ENCODE measurements at places on chromosomes 4 and X.
A peak's percentile ranks its signal among the peaks of the same experiment; 100 is the strongest.

DNA sequence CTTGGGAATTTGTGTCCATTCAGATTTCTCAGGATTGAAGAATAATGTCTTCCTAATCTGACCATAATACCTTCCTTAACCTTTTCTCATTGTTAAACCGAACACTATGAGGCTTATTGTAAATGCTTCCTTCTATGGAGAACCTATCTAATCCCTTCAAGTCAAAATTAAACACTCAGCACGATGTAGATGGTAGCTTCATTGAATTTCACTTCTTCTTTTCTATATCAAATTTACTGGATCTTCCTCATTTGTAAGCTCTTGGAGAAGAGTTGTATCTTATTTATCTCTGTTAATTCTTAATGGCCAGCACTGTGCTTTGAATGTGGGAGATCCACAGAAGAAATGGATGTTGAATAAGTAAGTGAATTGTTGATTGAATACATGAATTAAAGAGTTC, 109.0 kb upstream of the RAPGEF2 start:
- no peak for DNase-seq

- DNase-seq = no peak
Observed at GRCh38 chr4:148065075-148065474, 333.2 kb downstream of the ARHGAP10 start.

- no peak for DNase-seq
Observed at GRCh38 chr4:128571747-128572146, 237.8 kb upstream of the JADE1 start.

DNA sequence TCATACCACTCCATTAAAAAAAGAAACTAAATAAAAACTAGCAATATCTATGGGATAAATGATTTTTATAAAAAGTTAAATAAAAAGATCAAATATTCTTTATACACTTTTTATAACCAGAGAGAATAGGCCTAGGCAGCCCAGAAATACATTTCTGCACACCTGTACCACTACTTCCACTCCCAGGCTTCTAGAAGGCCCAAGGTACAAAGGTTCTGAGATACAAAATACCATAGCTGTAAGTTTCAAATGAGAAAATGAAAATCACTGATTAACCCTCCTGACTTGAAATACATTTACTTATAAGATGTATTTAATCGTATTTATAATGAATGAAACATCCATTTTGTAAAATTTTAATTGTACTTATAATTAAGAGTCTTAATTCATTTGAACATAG, 226.5 kb upstream of the MAB21L2 start:
- no peak for DNase-seq

- DNase-seq = no peak
Observed at GRCh38 chr4:8244001-8244757, 25.4 kb upstream of the HTRA3 start.

- DNase-seq = no peak
Observed at GRCh38 chr4:44210750-44211149, 237.9 kb downstream of the KCTD8 start.

DNA sequence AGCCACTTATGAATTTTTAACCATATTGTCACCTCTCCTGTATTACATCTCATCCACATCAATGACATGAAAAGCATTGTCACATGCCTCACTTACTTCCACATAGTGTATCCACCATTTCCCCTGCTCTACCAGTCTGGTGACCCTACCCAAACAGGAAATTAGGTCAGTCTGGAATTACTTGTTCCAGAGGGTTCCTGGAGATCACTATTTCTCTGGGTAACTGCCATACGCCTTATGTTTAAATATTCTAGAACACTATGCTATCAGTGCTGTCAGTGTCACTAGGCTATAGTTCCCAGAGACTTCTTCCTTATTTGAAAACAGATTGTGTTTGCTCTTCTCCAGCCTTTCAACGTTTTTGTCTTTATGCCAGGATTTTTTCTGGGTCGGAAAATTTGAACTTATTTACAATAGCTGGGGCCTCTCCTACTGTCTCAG, 15.0 kb downstream of the SRPX2 start:
- no peak for DNase-seq

DNA sequence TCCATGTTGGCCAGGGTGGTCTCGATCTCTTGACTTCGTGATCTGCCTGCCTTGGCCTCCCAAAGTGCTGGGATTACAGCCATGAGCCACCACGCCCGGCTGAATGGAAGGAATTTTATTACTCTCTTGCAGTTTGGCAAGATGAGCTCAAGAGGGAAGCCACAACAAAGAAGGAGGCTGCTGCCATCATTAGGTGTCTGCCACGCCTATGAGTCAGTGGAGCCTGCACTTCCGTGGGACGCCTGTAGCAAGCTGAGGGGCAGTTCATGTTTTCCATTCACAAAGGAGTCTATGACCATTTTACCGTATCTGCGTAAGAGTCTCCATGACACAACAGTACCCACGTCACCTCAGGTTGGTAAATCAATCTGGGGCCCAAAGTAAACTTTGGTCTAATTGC, 51.2 kb upstream of the CHRNA9 start:
- DNase-seq = peak; percentile 42

GRCh38 chrX:105317117-105317516, 96.6 kb upstream of the TEX13A start:
- DNase-seq = no peak

DNA sequence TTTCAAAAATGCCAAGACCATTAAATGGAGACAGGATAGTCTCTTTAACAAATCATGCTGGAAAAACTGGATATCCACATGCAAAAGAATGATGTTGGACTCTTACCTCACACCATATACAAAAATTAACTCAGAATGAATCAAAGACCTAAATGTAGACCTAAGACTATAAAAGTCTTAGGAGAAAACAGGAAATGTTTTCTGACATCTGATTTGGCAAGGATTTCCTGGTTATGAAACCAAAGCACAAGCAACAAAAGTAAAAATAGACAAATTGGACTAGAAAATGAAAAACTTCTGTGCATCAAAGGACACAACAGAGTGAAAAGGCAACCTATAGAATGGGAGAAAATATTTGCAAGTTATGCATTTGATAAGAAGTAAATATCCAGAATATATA, 37.6 kb downstream of the ARFIP1 start:
- no peak for DNase-seq

- no peak for DNase-seq
Observed at GRCh38 chrX:80266979-80267378, 153.3 kb upstream of the TENT5D start.

DNA sequence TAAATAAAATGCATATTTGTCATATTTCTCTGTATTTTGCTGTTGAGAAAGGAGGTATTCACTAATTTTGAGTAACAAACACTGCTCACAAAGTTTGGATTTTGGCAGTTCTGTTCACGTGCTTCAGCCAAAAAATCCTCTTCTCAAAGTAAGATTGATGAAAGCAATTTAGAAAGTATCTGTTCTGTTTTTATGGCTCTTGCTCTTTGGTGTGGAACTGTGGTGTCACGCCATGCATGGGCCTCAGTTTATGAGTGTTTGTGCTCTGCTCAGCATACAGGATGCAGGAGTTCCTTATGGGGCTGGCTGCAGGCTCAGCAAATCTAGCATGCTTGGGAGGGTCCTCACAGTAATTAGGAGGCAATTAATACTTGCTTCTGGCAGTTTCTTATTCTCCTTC, 3.3 kb downstream of the HTT start:
- no peak for DNase-seq

- no peak for DNase-seq
Observed at GRCh38 chr4:169658196-169658595, 37.8 kb downstream of the CLCN3 start.

GRCh38 chrX:36957425-36958328, 50.5 kb upstream of the FAM47C start:
- no peak for DNase-seq

GRCh38 chr4:158162631-158163030, 10.2 kb downstream of the GASK1B start:
- DNase-seq = no peak

GRCh38 chr4:10091531-10092181, 24.9 kb downstream of the WDR1 start:
- no peak for DNase-seq

DNA sequence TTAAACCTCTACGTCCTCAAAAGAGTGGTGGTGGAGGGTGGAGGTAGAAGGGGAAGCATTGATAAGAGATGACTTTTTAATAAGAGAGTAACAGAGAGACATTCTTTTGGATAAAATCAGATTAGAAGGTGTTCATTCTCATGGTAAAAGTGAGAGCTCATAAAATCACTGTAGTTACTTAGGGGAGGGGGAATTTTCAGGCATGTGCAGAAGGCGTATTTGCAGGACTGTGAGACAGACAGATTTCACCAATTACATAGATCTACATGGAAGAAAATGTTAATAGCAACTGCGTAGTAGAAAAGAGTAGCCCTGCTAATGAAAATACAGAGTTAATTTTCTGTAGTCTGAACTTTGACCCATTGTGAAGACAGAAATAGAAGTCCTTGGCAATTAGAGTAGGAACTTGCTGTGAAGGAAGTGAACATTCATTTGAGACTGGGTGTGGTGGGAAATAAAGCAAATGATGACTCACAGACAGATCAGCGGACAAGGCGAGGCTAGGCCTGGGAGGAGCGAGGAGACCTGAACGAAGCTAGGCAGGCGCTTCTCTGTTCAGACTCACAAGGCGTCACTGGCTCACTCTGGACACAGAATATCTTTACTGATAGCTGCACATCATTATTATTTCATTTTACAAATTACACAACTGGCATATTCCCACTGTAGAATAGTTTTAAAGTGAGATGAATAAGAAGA, 57.2 kb upstream of the FAM9C start:
- DNase-seq = no peak

DNA sequence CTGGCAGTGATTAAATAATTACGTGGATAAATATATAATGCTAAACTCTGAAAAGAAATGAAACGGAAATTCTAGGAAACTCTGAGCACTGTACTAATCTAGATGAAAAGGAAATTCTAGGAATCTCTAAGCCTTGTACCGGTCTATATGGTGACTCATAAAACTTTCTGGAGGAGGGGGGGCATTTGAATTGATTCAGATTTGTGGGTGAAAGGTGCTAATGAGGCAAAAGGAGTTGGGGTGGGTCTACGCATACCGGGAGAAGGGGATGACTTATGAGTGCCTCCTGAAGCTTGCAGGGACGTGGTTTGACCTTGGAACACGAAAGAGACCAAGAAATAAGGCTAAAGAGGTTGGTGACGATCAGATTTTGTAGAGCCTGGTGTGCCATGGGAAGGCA, 151.7 kb upstream of the CASK start:
- no peak for DNase-seq

- DNase-seq = no peak
Observed at GRCh38 chr4:45102716-45103115, 376.4 kb upstream of the GNPDA2 start.

DNA sequence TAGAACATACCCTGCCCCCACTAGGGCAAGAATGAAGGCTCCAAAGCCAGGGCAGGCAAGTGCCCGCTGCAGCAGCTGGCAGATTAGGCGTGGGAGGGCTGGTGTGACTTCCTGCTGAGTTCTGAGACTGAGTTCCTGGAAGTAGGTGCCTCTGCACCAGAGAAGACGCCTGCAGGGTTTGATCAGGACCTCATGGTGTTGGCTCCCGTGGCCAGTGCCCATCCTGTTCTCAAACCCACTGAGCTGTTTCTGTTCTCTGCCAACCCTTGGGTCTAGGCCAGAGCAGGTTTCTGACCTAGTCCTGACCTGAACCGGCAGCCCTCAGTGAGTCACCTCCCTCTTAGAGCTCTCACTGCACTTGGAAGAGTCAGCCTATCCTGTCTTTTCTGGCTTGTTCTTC, 220.7 kb downstream of the HS6ST2 start:
- DNase-seq = peak; percentile 12
